ENCODE measurements at places on chromosomes 12 and 14.
A peak's percentile ranks its signal among the peaks of the same experiment; 100 is the strongest.

DNA sequence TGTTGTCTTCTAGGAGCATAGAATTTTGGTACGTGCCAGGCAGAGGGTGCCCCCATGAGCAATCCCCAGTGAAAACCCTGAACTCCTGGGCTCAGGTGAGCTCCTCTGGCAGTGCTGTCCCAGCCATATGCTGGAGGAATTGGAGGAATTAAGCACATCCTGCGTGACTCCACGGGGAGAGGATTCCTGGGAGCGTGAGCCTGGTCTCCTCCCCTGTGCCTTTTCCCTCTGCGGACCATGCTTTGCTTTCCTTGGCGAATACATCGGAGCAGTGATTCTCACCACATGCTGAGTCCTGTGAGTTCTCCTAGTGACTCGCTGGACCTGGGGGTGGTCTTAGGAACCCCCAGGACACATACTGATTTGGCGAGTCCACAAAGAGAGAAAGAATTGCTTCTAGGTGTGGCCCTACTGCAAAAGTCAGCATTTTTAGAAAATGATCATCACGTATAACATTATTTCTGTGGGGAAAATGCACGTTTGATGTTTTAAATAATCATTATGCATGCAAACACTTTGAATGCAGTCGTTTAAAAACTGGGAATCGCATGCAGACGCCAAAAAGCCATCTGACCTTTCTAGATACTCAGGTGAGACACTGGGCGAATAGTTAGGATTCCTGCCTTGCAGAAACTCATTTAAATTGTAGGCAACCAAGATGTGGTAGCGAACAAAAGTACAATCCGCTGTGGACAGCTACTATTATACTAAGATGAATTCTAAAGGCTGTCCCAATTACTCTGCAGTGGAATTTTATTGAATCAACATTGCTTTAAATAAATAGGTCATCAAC, 370.9 kb downstream of the TMEM132D start:
- no peak for DNase-seq

DNA sequence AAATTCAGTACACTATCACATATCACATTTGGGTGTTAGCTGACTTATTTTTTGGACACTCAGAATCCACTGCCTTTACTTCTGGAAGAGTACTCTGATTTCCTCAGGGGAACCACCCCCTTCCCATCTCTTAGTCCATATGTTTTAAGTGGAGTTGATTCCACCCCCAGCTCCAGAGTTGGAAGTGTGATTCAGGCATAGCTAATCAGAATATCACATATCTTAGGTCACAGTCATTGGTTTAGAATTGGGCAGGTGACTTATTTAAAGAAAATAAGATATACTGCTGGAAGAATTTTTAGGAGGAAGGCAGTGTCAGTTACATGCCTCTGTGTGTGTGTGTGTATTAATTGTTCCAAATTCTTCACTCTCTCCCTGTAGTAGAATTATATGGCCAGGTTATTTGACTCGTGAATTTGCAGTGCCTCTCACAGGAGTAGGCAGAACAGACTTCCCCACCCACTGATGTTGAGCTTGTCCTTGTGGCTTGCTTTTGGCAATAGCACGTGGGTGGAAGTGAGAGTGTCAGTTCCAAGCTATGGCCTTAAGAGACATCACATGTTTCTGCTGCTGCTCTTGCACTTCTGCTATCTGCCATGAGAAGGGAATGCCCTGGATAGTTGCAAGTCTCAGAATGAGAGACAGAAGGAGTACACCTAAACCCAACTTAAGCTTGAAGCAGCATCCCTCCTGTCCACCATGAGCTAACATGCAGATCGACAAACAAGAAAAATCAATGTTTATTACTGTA, 6.4 kb upstream of the GAS2L3 start:
- DNase-seq: no peak

- DNase-seq: peak; percentile 35
Observed at GRCh38 chr12:45130881-45131281, 80.0 kb upstream of the DBX2 start.

DNA sequence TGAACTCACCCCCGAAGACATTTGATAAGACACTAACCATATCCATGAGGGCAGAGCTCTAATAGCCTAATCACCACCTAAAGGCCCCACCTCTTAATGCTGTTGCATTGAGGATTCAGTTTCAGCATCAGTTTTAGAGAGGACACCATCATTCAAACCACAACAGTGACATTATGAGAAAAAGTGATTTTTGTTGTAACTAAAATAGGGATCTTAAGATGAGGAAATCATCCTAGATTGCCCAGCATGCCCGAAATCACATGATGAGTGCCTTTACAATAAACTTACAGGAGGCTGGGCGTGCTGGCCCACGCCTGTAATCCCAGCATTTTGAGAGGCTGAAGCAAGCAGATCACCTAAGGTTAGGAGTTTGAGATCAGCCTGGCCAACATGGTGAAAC, 9.7 kb upstream of the GLT1D1 start:
- DNase-seq: no peak

DNA sequence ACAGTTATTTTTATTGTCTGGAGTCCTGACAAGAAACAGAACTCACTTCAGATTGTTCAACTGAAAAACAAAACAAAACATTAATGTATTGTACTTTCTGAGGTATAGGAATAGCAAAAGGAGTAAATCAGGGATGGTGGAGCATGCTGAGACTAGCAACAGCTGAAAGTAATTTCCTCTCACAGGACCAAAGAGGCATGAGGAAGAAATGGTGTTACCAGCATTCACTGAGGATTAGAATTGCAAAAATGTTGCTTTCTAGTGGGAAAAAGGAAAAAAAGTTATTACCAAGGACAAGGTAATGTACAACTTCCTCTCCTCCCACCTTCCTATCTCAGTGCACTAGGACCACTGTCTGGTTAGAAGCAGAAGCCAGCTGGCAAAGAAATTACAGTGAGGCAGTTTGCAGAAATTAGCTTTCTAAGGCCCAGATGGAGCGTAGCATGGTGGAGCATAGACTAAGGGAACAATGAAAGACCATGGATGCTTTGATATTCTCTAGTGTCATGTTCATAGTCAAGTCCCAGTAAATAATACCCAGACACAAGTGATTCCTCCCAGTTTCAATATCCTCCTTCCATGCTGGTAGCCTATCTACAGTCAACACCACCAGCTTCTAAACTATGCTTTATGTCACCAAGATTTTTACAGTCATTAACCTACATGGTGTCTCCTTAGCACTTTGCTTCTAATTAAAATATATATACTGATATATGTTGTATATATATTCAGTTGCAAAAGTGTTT, 133.7 kb upstream of the DCN start:
- no peak for DNase-seq
